ENCODE measurements at places on chromosomes 3 and 15.

DNA sequence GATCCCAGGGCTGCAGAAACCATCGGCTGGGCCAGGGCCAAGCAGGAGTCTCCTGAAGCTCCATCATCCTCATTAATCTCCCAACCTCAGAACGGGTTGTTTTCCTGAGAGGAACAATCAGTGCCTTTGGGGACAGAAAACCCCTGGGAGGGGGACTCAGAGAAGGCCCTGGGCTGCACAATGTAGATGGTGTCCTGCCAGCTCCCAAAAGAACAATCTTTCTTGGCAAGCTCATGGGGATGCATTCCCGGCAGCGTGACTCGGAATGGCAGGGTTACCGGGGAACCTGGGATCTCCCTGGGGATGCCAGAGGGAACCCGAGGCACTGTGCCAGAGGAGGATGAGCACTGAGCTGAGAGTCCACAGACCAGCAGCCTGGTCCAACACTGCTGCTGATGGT, 72.1 kb upstream of the ATP2B2 start:
- no peak for DNase-seq

GRCh38 chr15:65329984-65330735, 25.7 kb downstream of the RNU5B-1 start:
- DNase-seq, result no peak

- DNase-seq, result no peak
Observed at GRCh38 chr3:54681706-54682105, 246.2 kb downstream of the LRTM1 start.

- DNase-seq, result no peak
Observed at GRCh38 chr15:95712785-95713184, 617.7 kb upstream of the NR2F2 start.

GRCh38 chr3:194244167-194244566, 107.0 kb downstream of the CPN2 start:
- DNase-seq, result no peak

- DNase-seq, result no peak
Observed at GRCh38 chr3:52358362-52358940, 42.3 kb downstream of the DNAH1 start.

DNA sequence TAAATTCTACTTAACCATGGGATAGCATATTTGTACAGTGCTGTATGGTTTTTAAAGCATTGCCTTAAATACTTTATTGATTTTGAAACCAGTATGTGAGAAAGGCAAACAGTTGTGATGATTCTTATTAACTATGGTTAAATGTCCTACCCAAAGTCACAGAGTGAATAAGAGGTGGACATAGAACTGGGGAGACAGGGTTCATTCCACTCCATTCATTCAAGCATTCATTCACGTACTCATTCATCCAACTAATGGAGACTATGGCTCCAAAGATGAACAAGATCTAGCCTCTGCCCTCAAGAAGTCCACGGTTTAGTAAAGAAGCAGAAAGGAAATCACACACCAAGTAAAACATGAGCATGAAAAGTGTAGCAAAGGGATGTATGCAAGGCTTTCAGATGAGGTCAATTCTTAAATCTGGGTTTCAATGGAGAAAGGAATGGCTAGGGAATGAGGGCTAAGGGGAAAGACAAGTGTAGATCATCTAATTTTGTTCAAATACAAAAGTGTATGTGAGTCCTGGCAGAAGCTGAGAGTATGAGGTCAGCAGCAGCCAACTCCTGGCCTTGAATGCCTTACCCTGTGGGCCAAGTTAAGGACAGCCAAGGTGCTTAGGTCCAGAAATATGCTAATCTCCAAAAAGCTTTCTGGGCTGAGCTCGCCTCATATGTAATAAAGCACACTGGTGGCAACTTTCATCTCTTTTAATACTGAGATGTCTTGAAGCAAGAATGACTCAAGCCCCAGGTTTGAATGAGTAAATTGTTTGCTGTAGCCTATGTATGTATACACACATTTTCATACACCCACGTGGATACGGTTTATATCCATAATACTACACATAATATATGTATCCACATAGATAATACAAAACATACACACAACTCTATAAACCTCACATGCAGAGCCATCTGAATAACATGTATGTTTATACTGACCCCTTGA, 4.3 kb downstream of the TNIK start:
- DNase-seq, result no peak

DNA sequence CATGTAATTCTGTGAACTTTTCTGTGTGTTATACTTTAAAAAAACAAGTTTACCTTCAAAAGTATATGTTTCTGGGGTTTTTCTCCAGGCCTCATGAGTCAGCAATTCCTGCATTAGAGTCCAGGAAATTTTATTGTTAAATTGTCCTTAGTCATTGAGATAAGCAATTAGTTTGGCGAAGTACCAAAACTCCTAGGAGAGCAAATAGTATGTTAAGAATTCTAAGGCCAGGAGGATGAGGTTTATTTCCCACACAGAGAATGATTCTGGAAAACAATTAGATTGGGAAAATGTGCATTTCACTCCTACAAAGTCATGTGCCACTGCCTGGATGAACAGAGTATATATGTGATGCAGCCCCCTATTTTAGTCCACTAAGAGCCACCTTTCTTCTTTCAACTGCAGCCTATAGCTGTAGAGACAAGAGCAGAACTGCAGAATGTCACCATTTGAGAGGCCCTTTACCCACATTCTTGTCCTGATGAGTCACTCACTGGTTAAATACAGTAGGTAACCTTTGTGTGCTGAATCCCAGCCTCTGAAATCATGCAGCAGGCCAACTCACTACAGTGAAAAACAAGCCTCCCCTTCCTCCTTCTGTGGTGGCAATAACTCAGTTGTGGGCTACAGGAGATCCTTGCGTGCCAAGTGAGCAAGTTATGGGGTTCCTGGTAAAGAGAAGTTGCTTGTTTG, 452.8 kb upstream of the THBS1 start:
- no peak for DNase-seq

GRCh38 chr15:58148633-58149445, 10.7 kb downstream of the AQP9 start:
- no peak for DNase-seq

- DNase-seq, result no peak
Observed at GRCh38 chr3:89314454-89315098, 207.2 kb downstream of the EPHA3 start.

GRCh38 chr15:80179935-80180334, 27.1 kb downstream of the FAH start:
- DNase-seq, result no peak

GRCh38 chr3:32276279-32276841, 37.9 kb downstream of the CMTM8 start:
- DNase-seq, result no peak

- no peak for DNase-seq
Observed at GRCh38 chr15:100341239-100341749, 481 bp downstream of the ADAMTS17 start.

- DNase-seq, result no peak
Observed at GRCh38 chr3:132311316-132311715, 5.9 kb upstream of the ACP3 start.

DNA sequence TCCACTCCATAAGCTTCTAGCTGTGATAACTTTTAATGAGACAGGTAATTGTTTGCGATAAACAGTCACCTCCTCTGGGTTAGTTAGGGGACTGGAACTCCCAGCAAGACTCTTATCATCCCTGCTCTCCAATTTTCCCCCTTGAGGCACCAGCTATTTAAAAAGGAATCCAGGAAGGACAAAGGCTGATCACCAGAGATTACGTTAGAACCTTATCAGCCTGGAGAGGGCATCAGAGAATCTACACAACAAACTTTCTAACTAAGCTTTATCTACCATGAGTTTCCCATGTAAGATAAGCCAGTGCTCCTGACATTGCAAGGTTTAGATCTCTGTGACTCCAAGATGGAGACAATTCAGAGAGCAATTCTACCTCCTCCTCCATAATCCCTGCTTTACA, 31.3 kb downstream of the GPR176 start:
- DNase-seq, result no peak
